DMS79 treated with DMSO at 0.1 percent for 48 hours (cell line): ENCODE measurements at places on chromosomes 13 and 19.

GRCh38 chr13:71082631-71083030 is 784.4 kb downstream of the DACH1 start:
- no peak for DNase-seq

- no peak for DNase-seq
These were observed 16.0 kb downstream of the MAG start for GRCh38 chr19:35307931-35308330.

DNA sequence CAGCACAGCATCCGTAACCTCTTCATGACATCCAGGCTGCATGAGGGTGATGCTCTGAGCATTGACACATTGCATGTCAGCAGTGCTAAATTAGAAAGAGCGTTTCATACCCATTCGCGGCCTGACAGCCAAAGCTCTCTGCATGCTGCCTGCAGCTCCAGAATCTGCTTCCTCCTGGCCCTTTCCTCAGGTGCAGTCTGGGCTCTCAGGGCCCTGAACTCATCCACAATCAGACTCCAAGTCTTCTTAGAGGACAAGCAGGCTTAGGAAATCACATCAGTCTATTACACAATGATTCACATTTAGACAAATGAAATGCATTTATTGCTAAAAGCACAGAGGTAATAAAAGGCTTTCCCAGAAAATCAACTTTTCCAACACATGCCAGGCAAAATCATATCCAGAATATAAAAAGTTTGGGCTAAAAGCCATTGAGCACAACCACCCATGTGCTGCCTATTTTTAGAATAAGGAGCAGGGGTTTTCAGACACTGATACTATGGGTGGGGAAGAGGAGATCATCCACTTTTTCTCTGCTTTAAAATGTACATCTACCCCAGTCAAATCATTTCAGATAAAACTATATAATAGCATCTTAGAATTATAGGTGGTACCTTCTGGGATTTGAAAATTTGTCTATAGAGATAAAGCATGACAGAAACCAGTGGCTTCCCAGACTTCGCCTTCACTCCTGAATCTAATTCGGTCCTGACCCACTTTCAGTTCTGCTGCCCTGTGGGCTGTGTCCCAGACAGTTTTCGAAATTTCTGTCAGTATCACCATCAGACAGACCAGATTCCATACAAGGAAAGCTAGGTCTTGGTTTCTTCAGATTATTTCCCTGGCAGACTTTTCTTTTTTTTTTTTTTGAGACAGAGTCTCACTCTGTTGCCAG is 109.3 kb downstream of the COL4A2 start:
- DNase-seq: no peak

DNA sequence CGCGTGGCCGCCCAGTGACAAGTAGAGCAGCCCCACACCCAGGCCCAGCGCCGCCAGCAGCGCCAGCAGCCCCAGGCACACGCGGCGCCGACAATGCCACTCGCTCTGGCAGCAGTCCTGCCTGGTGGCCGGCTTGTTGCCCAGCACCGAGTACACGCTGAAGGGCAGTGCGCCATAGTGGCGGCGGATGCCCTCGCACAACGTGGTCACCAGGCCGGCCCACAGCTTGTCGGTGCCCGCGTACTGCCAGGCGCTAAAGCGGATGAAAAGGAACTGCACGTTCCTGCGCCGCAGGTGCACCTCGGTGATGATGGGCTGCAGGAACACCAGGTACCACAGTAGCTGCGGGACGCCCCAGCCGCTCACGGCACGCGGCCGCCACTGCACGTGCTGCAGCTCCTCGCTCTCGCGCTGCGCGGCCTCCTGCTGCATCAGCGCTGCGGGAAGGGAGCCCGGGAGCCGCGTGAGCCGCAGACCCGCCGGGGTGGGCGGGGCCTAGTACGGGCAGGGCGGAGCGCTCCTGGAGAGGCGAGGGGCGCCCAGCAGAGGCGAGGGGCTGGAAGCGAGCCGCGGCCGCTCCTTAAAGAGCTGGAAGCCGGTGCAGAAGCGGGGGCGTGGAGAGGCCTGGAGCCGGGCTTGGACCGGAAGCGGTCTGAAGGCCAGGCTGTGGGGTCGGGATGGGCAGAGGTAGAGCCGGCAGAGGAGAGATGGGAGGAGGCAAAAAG is 7.3 kb downstream of the NKPD1 start:
- DNase-seq: peak; percentile 16

DNA sequence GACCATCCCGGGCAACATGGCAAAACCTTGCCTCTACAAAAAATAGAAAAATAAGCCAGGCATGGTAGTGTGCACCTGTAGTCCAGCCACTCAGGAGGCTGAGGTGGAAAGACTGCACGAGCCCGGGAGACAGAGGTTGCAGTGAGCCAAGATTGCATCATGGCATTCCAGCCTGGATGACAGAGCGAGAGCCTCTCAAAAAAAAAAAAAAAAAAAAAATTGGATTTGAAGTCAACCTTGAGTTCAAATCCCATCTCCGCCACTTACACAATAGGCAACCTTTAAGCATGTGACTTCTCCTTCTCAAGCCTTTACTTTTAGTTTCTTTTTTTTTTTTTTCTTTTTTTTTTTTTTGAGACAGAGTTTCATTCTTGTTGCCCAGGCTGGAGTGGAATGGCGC is 12.0 kb downstream of the KASH5 start:
- DNase-seq: no peak

- DNase-seq: no peak
These were observed 3.7 kb downstream of the UBA2 start for GRCh38 chr19:34431681-34432402.
